ENCODE measurements at places on chromosomes 16 and 17. TPM values are rescaled to one million over a fixed set of nuclear protein-coding genes. Genes with fewer than 3 reads are reported as not detected.

- no peak overlapping the region for H3K27ac ChIP-seq
- H3K4me1 ChIP-seq = peaks cover 36% of the 10 kb centered on the region
- no peak overlapping the region for H3K4me3 ChIP-seq
- peaks cover 1% of the 10 kb centered on the region for H3K36me3 ChIP-seq
- DNase-seq = no peak
Measured at GRCh38 chr16:67188323-67188722, 1.6 kb downstream of the EXOC3L1 start.

DNA sequence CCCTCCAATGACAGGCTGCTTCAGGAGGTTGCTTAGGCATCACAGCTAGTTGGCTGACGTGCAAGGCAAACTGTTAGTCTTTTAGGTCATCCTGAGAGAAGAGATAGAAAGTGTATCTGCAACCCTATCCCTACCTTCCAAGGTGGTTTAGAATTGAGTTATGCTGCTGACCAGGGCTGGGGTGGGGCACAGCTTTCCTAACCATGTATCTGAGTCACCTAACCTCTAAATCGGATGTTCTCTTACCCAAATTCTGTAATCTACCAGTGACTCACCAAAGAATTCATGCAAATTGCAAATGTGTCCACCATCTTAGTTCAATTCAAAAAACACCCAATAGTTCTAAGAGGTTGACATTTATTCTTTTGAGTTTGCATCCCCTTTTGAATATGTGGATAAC, 107.2 kb upstream of the DYNLRB2 start:
- no peak overlapping the region for H3K27ac ChIP-seq
- no peak overlapping the region for H3K4me3 ChIP-seq
- no peaks in the 10 kb centered on the region for H3K4me1 ChIP-seq

DNA sequence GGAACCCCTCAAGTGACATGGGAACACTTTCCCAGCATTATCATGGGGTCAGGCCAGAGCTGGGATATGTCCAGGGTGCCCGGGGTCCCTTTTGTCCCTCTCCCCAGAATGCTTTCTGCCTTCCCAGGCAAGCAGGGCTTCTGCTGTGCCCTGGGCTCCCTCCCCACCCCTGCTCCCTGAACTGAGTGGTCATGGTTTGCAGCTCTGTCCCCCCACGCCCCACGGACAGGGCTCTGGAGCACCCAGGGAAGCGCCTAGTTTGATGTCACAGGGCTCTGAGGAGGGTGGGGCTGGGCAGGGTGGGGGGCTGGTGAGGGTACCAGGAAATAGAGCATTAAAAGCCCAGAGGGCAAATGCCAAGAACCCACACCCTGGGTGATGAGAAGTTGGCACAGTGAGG, 92.3 kb downstream of the CCDC182 start:
- H3K27ac ChIP-seq = no peak overlapping the region
- H3K4me1 ChIP-seq = no peaks in the 10 kb centered on the region
- H3K36me3 ChIP-seq = no peaks in the 10 kb centered on the region
- no peaks in the 10 kb centered on the region for H3K27me3 ChIP-seq

DNA sequence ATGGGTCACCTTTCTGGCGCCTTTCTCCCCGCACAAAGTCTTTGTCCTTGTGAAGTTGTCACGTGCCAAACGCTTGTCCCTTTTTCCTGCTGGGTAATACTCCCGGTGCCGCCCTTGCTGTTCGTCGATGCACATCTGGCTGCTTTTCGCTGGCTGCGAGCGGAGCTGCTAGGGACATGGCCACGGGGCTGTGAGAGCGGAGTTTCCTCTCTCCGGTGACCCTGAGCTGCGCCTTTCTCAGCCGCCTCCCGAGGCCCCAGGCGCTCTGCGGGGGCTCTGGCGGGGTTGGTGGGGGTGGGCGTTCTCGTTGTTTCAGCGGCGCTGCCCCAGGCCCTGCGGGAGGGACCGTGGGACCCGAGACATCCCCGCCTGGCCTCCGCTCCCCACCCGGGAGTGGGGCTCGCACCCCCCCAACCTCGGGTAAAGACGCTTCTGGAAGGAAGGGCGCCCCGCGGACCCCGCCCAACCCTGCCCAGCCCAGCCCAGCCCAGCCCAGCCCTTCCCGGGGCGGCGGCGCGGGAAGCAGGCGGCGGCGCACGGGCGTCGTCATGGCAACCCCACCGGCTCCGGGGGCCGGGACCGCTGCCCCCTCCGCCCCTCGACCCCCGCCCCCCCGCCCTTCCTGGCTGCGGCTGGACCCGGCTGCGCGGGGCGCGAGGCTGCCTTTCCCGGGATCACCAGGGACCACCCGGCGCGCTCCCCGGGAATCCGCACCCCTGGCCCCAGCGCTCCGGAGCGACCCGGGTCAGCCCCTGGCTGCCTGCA, 12.3 kb downstream of the CHMP6 start:
- H3K36me3 ChIP-seq = peaks cover 16% of the 10 kb centered on the region
- DNase-seq = no peak

DNA sequence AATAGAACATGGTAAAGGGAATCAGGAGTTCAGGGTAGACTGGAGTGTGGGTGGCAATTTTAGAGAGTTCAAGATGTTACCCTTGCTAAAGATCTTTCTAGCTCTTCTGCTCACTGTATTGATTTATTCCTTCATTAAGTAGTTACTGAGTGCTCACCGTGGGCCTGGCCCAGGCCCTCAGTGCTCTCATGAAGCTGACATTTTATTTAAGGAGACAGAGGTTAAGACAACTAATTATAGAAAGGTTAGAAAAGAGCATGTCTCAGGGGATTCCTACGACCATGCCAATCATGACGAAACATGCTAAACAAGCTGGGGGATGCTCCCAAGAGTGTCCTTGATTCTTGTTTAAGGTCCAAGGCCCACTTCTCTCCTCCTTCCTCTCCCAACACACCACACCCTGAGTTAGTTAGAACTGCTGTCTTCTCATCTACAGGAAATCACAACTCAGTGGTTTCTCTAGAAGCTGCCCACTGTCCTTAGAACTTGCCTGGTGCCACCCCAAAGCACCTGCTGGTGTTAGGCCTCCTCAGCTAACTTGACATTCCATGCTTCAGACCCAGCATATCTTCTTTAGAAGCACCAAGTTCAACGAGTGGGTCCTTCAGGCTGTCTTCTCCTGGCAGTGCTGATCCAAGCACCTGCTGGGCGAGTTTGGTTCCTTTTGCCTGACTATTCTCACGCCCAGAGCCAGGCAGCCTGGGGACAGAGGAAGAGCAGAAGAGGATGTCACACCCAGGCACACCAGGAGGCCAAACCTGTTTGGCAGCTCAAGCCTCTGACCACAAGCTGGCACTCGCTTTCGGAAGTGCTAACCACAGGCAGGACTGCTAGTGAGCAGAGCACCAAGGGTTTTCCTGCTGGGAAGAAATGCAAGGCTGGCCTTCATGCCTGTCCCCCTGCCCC, 79.0 kb downstream of the GAS7 start:
- no peaks in the 10 kb centered on the region for H3K36me3 ChIP-seq
- H3K4me3 ChIP-seq = no peak overlapping the region
- DNase-seq = peak; percentile 75
- no peaks in the 10 kb centered on the region for H3K27me3 ChIP-seq

Gene OVCA2
- 30.4 TPM for total RNA-seq

DNA sequence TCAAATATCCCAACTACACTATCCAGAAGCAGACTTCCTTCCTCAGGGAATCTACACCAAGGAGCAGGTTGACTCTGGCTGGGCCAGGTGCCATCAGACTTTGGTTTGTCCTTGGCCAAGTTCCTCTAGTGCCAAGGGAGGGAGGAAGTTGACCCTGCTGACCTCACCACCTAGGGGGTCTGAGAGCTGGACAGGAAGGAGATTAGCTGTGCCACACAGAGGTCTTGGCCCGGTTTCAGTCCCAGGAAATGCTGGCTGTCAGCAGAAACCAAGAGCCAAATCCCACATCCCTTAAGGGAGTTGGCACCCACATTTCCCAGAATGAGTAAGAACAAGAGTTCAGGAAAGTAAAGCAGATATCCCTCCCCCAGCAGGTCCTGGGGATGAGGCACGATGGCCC, 178.2 kb downstream of the SALL1 start:
- no peaks in the 10 kb centered on the region for H3K4me1 ChIP-seq
- no peaks in the 10 kb centered on the region for H3K27me3 ChIP-seq
- DNase-seq = no peak
- H3K36me3 ChIP-seq = no peaks in the 10 kb centered on the region
- no peak overlapping the region for H3K4me3 ChIP-seq

Gene TP53TG3C
- not detected for total RNA-seq

Gene OR1D2
- not detected for total RNA-seq

DNA sequence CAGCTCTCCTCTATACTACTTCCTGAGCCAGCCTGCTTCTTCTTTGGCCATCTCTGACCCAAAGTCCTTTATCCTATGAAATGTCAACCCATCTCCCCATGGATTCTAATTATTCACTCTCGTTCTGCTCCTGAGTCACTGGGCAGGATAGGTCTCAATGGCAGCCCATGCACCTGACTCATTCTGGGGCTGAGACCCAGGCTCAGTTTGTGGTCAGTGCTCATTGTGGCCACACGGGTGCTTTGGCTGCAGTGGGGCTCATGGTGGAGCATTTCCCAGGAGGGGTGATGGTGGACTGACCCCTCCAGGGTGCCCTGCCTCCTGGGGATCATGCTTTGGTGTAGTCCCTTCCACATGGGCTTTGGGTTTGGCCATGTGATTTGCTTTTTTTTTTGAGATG, 154.8 kb upstream of the WSCD1 start:
- H3K36me3 ChIP-seq = no peaks in the 10 kb centered on the region
- H3K27ac ChIP-seq = no peak overlapping the region
- H3K27me3 ChIP-seq = no peaks in the 10 kb centered on the region

DNA sequence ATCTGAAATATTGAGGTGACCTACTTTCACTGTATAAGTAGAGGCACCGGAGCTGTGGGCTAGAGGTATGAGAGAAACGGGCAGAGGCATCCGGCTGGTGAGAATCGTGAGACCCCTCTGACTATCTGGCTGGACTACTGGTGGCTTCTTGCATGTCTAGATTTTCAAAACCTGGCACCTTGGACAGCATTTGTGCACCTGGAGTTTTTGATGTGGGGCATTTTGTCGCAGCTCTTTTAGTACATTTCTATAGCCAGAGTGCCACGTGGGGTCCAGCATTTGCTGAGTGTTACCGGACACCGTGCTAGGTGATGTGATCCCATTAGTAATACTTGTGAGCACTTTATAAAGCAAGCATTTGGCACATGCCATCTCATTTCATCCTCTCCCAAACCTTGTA, 32.6 kb upstream of the SHISA9 start:
- no peak overlapping the region for H3K27ac ChIP-seq
- no peaks in the 10 kb centered on the region for H3K36me3 ChIP-seq
- H3K4me3 ChIP-seq = no peak overlapping the region
- no peaks in the 10 kb centered on the region for H3K27me3 ChIP-seq
- DNase-seq = no peak
- no peaks in the 10 kb centered on the region for H3K4me1 ChIP-seq

- peak; percentile 87 for DNase-seq
- peak overlapping the region; percentile 83 for H3K4me3 ChIP-seq
- no peaks in the 10 kb centered on the region for H3K27me3 ChIP-seq
- peaks cover 39% of the 10 kb centered on the region for H3K4me1 ChIP-seq
Measured at GRCh38 chr17:18261146-18261515, 669 bp downstream of the MIEF2 start.

DNA sequence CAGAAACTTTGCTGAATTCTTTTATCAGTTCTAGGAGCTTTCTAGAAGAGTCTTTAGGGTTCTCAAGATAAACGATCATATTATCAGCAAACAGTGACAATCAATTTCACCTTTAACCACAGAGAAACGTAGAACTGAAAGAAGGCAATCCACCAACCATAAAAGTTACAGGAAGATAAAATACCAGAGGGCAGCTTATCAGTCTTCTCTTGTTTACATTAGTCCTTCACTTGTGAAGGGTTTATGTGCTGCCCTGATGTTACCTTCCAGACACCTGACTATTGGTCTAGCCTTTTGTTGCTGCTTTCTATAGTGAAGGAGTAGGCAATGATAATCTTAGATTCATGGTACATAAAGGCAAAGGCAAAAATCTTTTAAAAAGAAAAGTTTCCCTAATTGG, 73.2 kb upstream of the EFCAB3 start:
- no peaks in the 10 kb centered on the region for H3K4me1 ChIP-seq
- H3K27me3 ChIP-seq = no peaks in the 10 kb centered on the region
- no peak for DNase-seq
- no peak overlapping the region for H3K4me3 ChIP-seq

GRCh38 chr17:31248986-31249834, 47.8 kb downstream of the OMG start:
- no peaks in the 10 kb centered on the region for H3K27me3 ChIP-seq
- no peak for DNase-seq
- no peaks in the 10 kb centered on the region for H3K36me3 ChIP-seq
- H3K4me1 ChIP-seq = no peaks in the 10 kb centered on the region

- peaks cover 10% of the 10 kb centered on the region for H3K4me1 ChIP-seq
- no peak overlapping the region for H3K4me3 ChIP-seq
- H3K27ac ChIP-seq = no peak overlapping the region
- no peaks in the 10 kb centered on the region for H3K36me3 ChIP-seq
Measured at GRCh38 chr17:71760062-71760720, 360.6 kb upstream of the SOX9 start.

Gene GRIN2A
- total RNA-seq = 0.27 TPM

DNA sequence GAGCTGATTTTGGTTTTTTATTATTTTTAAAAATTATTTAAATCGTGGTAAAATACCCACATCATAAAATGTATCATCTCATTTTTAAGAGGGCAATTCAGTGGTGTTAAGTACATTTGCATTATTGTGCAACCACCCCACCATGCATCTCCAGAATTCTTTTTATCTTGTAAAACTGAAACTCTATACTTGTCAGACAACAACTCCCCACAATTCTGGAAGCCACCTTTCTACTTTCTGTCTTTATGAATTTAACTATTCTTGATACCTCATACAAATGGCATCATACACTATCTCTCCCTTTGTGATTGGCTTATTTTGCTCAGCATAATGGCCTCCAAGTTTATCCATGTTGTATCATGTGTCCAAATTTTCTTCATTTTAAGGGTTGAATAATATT, 97.9 kb downstream of the HS3ST3B1 start:
- no peak for DNase-seq
- no peak overlapping the region for H3K4me3 ChIP-seq
- H3K27ac ChIP-seq = no peak overlapping the region

DNA sequence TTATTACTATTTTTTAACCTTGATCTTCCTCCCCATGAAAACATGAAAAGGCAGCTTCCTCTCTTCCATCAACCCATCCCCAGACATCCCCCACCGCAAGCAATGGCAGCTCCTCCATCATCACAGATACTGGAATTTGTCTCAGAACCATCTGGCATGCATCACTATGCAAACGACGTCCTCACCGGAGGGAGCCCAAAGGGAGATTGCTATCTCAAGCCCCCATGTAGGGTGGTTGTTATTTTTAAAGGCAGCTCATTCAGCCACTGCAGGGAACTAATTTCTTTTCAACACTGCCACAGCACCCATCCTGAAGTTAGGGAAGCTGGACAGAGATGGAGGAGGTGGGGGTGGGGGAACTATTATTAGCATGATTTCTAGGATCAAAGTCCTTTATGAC, 222.5 kb downstream of the FOXL1 start:
- no peak overlapping the region for H3K27ac ChIP-seq
- no peaks in the 10 kb centered on the region for H3K36me3 ChIP-seq
- H3K4me3 ChIP-seq = no peak overlapping the region
- DNase-seq = no peak

- H3K4me1 ChIP-seq = no peaks in the 10 kb centered on the region
- no peak overlapping the region for H3K27ac ChIP-seq
- no peaks in the 10 kb centered on the region for H3K36me3 ChIP-seq
- H3K4me3 ChIP-seq = no peak overlapping the region
- no peak for DNase-seq
Measured at GRCh38 chr17:57819285-57819684, 30.6 kb downstream of the MRPS23 start.
